NCI-H2171 (cell line): ENCODE measurements at places on chromosomes 5 and 9.

GRCh38 chr5:61563401-61563800, 231.3 kb downstream of the ZSWIM6 start:
- DNase-seq = no peak

GRCh38 chr9:35714579-35715252, 17.3 kb downstream of the TLN1 start:
- no peak for DNase-seq

- no peak for DNase-seq
Observed at GRCh38 chr9:99166149-99166548, 55.6 kb downstream of the ALG2 start.

GRCh38 chr9:136558373-136558772, 12.5 kb upstream of the NOTCH1 start:
- DNase-seq = no peak

DNA sequence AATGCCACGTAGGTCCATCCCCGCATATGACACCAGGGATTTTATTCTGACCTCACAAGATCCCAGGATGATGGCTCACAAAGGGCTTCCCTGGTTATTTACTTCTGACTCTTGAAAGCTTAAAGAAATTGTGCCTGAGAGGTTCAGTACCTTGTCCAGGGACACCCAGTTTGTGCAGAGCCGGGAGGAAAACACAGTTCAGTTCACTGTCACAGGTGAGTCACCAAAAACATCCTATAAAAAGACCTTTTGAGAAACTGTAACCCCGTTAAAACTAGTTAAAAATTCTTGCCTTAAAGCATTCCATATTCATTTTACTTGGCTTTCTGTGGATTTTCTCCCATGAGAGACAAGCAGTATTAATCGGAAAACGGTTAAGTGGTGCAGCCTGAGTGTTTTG, 56.6 kb downstream of the ZNF510 start:
- DNase-seq = no peak

DNA sequence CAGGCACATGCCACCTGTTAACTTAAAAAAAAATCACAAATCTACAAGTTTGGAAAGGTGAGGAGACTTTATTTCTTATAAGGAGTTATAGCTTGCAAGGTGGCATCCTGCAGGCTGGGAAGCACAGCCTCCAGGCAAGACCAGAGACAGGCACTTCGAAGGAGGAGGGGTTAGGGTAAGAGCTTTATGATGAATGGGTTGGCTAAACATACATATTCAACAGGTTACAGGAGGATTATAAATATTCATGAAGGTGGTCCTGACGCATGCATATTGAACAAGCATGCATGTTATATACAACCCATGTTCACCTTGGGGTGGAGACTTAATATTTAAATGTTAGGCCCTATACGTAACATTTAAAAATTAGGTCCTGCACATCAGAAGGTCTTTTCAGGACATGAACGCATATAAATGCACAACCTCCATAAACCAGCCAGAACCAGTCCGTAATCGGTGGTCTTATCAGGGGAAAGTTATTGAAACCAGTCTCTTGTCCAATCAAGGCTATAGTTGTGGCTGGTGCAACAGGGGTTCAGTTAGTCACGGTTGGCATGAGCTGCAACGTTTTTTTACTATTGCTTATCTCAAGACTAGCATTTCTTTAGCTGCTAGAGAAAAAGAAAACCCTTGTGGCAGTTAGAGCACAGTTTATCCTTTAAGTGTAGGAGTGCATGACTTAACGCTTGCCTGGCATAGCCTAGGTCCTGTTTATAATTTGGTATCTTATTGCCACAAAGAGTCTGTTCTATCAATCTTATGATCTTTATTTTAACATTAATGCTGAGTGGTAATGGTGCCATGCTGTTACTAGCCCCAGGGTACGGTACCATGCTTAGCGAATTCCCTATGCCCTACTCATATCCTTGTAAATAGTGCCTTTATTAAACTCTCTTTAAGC, 72.7 kb downstream of the C9orf57 start:
- DNase-seq = no peak

DNA sequence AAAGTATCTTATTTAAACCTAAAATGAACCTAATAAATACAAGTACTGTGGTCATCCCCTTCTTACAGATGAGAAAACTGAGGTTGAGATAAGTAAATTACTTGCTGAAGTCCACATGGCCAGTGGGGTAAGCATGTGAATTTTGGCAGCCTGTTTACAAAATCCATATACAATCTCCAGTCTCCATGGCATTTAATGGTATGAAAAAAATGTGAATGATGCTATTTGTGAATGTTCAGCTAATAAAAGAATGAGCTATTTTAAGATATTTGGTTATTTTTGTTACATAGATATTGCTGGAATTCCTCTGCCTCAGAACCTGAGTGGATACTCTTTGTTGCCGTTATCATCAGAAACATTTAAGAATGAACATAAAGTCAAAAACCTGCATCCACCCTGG, 19.3 kb upstream of the GPR150 start:
- DNase-seq = no peak

DNA sequence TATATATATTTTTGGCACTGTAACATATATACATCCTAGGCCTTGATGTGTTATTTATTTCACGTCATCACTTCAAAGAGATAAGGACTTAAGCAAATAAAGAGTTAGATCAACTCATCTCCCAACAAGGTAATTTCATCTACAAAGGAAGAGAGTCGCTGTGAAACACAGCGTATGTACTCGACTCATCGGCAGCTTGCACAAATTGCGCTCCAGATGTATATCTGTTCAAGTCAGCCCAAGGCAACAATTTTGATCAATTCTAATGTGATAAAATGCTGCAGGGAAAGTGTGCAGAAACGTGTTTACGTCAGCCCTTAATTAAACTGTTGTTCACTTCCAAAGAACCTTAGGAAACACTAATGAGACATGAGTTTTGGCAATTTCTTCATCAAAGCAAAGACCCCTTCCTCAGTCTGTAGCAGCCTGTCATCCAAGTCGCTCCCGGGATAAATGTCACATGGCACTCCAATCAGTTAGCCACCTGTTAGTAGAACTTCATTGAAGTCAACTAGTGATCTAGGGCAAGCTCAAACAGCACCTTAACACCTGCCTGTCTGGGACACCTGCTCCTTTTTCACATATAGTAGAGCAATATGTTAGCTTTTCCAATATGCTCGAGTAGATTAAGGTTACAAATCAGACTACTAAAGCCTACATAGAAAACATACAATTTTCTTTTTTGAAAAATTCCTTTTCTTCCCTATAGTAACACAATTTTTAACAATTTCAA, 182.4 kb downstream of the NFIB start:
- peak; percentile 46 for DNase-seq

DNA sequence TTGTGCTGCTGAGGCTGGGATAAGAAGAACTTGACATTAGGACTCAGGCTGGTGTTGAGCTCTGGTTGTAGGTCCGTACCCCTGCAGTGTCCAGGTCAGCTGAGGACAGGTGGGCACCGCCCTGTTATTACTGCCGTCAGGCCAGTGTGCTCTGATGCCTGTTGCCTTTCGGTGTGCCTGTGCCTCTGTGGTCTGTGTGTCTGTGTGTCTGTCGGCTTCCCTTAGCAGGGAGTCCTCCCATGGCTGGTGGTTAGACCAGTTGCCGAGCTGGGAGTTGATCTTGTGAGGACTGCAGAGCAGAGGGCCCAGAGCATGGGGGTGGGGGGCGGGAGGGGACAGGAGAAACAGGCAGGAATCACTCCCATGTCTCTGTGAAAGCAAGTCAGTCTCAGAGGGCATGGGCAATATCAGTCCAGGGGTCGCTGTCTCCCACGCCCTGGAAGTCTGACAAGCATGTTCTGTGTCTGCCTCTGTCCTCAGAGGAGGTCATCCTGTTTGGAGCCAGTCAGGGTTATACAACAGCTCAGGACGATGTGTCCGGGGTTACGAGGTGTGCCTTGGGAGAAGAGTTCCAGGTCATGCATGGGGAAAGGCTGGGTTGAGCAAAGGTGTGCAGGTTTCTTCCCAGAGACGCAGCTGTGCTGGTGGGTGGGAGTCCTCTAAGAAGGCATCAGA, 67.3 kb upstream of the GARNL3 start:
- DNase-seq = no peak

DNA sequence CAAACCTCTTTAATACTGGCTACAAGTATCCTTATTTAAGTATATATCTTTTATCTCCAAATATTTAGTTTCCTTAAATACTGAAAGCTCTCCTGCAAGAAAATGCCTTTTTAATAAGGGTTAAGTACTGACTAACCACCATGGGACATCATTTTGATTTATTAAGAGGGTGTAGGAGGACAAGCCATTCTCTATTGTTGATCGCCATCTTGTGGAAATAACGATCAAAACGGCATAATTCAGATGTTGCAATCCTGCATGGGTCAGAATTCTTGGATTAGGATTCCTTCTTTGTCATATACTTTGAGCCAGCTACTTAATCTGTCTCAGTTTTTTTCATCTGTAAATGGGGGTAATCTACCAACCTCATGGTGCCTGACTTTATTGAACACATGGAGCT, 28.7 kb upstream of the C5orf46 start:
- DNase-seq = no peak

DNA sequence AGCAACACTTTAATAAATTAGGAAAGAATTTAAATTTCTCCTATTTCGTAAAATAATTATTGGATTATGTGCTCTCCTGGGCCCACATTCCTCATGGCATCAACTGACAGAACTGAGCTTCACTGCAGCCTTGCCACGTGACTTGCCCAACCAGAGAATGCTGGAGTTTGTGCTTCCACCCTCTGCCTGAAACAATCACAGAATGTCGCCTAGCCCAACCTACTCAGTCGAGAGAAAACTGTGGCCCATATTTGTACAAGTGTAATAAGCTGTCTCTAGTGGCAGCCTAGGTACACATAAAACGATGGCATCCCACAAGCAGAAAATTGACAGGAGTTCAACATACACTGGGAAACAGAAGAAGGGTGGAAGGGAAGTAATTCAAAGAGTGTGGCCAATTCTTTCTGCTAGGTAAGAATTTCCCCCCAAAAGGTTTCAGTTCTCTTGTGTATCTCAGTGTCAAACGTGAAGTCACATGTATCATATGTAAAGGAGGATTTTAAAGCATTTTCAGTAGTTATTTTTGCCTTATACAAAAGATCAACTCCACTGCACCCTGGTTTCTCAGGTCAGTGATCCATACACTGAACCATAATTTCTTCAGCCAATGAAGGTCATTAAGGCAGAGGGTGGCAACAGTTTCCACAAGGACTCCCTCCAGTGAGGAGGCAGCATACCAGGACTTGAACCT, 41.7 kb downstream of the ZNF608 start:
- DNase-seq = no peak

DNA sequence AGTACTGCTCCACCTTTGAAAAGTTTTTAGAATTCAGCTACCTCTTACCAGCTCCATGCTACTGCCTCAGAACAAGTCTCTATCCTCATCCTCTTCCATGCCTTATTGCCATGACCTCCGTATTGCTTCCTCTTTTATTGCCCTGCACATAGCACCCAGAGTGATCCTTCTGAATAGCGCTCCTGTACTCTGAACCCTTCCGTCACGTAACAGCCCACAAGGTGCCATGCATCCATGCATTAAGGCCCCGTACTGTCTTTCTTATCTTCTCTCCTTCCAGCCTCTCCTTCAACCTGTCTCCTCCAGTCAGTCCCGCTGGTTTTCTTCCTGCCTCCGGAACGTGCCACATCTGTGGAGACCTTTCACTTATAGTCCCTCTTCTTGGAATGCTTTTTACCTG, 273.3 kb upstream of the SEMA6A start:
- no peak for DNase-seq

DNA sequence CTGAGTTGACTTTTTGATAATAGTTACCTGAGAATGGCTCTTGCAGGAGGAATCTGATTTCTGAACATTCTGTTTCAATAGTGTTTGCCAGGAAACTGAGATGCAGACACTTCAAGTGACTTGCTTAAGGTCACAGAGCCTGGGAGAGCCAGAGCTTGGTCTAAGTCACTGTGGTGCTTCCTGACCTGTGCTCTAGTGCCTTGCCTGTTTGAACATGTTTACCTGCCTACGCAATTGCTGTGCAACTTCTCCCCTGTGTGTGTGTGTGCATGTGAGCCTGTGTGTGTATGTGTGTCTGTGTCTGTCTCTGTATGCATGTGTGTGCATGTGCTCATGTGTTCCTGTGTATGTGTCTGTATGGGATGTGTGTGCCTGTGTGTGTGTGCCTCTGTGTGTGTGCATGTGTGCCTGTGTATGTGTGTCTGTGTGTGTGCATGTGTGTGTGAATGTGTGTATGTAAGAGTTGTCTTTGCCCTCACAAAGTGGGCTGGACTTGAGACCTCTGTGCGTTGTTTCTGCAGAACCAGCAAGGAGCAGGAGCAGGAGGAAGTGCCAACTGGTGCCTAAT, 185.8 kb downstream of the GADD45G start:
- DNase-seq = no peak

DNA sequence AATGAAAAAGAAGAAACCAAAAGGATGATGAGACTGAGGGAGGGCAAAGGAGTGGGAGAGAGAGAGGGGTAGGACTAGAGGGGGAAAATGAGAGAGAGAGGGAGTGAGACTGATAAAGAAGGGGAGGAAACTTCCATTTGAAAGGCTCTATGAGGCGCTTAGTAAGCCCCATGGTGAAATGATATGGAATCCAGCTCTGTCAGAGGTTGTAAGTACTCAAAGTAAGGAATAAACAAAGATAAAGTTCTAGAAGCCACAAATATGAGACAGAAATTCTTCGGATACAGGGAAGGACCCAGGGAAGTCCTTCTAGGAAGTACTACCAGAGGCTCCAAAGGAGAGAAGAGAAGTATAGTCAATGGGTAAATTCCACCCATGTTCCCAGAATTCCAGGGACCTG, 21.7 kb upstream of the VLDLR start:
- DNase-seq = no peak

GRCh38 chr5:55327281-55327680, 19.5 kb downstream of the MTREX start:
- no peak for DNase-seq

DNA sequence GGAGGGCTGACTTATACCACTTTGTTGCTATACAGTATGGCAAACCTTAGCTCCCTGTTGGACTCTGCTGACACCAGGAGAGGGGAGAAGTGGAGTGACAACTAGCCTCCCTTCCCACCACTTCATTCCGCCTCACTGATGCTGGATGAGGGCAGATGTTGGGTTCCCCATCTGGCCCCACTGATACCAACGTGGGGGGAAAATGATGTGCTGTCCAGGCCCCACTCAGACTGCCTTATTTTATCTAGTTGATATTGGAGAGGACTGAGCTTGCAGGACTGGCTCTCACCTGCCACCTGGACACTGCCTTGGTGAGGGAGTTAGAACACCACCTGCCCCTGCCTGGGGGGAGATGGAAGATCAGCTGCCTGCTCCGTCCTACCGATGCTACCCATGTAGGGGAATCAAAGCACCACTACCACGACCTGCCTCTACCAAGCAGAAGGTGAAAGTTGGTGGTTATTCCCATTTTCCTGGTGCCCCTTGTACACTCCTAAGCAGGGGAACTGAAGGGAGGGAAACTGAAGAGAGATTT, 292.1 kb downstream of the GADD45G start:
- no peak for DNase-seq

- no peak for DNase-seq
Observed at GRCh38 chr9:105968811-105969466, 274.6 kb downstream of the TMEM38B start.
